ENCODE measurements at places on chromosomes 3 and 15.

DNA sequence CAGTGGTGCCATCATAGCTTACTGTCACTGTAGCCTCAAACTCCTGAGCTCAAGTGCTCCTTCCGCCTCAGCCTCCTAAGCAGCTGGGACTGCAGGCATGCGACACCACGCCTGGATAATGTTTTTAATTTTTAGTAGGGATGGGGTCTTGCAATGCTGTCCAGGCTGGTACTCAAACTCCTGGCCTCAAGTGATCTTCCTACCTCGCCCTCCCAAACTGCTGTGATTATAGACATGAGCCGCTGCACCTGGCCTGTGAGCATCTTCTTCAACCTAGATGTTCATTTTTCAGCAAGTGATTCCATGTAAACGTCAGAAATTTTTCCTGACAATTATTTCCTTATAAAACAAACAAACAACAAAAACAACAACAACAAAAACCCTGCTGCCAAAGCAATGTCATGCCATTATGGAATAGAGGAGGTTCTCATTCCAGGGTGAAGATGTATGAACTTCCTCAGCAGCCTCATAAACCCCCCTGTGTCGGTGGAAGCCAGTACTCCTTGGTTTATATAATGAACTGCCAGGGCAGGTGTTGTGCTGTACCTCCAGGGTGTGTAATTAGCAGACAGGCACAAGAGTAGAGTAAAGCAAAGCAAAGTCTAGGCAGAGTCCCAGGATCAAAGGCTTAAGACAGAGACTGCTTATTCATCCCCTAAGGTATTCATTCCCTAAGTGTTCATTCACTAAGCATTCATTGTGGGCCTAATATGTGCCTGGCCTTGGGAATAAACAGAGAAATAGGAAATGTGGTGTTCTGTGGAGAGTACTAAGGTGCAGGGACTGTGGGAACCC is 44.6 kb downstream of the NR2C2 start:
- DNase-seq, result no peak
- no peaks in the 10 kb centered on the region for H3K36me3 ChIP-seq
- no peaks in the 10 kb centered on the region for H3K27me3 ChIP-seq
- no peak overlapping the region for H3K27ac ChIP-seq
- peaks cover 37% of the 10 kb centered on the region for H3K4me1 ChIP-seq

GRCh38 chr3:141148770-141149169 is 82.9 kb upstream of the PXYLP1 start:
- H3K27me3 ChIP-seq, result peaks cover 17% of the 10 kb centered on the region
- H3K4me3 ChIP-seq, result no peak overlapping the region
- DNase-seq, result no peak
- H3K27ac ChIP-seq, result no peak overlapping the region

- no peak overlapping the region for H3K27ac ChIP-seq
- DNase-seq, result no peak
- peaks cover 5% of the 10 kb centered on the region for H3K36me3 ChIP-seq
- H3K4me1 ChIP-seq, result peaks cover 3% of the 10 kb centered on the region
- peaks cover 21% of the 10 kb centered on the region for H3K27me3 ChIP-seq
Observed at GRCh38 chr3:101964861-101965260, 115.5 kb downstream of the NFKBIZ start.

DNA sequence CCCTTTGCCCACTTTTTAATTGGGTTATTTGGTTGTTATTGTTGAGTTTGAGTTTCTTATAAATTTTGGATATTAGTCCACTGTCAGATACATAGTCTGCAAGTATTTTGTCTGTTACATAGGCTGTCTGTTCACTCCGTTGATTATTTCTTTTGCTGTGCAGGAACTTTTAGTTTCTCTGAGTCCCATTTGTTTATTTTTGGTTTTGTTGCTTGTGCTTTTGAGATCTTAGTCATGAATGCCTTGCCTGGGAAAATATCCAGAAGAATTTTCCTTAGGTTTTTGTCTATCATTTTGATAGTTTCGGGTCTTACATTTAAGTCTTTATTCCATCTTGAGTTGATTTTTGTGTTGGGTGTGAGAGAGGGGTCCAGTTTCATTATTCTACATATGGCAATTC is 254.5 kb downstream of the NLGN1 start:
- no peak overlapping the region for H3K27ac ChIP-seq
- no peaks in the 10 kb centered on the region for H3K27me3 ChIP-seq
- no peak overlapping the region for H3K4me3 ChIP-seq
- no peaks in the 10 kb centered on the region for H3K4me1 ChIP-seq
- no peak for DNase-seq
- peaks cover 4% of the 10 kb centered on the region for H3K36me3 ChIP-seq

DNA sequence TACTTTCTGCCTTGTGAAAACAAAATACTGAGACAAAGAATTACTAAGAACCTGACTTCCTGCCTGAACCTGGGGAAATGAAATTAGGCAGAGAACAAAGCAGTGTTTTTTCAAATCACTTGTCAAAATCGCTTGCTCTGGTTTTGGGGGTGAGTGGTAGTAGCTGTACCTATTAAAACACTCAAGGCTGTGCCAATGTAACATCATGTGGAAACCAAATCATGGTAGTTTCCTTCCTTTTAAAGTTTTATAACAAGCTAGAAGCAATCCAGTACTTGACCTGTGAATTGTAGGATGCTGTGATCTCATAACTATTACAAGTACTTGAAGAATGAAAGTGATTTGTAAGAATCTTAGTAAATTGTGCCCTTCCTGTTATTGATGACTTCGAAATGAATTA is 6.7 kb downstream of the CMTM8 start:
- no peak for DNase-seq
- no peak overlapping the region for H3K27ac ChIP-seq
- H3K27me3 ChIP-seq, result peaks cover 8% of the 10 kb centered on the region
